ENCODE measurements at places on chromosomes 6 and 20.

DNA sequence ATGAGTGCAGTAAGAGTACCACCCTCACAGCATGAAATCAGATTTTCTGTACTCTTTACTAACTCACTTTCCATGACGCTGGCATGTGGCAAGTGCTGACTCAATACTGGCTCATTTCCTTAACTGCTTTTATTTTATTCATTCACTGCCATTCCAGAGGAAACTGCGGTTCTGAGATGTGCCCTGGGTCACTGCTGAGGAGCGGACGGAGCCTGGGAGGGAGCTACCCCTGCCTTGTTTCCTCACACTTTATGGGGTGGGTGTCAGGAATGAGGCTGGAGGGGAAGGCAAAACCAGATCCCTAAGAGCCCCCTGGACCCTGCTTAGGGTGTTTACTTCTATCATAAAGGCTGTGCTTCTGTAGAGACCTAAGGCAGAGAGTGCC, 14.4 kb downstream of the NT5E start:
- no peak for DNase-seq

GRCh38 chr6:41256383-41256782, 28.2 kb downstream of the TREML4 start:
- DNase-seq = no peak

DNA sequence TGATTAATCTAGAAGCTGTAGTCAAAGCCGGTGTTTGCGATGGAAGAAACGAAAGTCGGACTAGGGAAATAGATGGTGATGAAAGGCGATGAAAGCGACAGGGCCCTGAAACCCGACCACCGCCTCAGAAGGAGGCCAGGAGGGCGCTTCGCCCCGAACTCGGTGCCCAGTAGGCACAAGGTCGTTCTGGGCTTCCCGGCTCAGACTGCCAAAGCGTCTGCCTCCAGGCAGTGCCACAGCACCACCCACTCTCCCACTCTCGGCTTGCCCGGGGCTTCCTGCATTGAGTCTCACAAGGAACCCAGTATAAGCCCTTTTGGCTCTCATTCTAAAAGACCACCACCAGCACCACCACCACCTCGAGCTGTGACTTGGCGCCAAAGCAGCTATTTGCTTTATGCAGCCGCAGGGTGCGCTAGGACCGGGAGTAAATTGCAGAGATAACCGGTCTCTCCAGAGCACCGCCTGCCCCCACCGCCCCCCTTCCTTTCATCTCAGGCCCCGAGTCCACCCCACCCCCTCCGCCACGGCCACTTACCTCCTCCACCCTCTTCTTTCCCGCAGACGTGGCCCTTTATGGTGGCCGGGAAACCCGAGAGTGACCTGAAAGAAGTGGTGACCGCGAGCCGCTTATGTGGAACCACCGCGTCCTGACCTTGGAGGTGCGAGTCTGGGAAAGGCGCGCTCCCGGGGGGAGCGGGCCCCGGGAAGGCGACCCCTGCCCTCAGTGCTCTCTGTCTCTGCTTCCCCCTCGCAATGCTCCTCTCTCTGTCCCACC, 2.4 kb downstream of the TCF21 start:
- DNase-seq = peak; percentile 18

- no peak for DNase-seq
Measured at GRCh38 chr20:63848003-63848911, 13.0 kb upstream of the ABHD16B start.

DNA sequence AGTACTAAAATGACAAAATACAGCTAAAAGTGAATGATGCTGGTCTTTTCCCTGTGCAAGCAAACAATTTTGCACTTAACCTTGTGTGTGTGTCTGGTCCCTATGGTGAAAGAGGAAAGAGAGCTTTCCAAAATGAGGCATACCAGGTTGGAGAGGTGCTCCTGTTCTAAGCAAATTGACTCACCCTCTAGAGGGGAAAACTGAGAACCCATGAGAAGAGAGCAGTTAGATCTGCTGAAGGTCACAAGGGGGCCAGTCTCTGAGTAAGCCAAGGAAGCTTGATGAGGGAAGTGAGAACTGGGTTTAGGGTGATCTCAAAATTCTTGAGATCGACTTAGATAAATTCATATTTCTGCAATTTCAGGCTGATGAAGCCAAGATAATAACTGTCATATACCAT, 157.5 kb upstream of the TBX18 start:
- DNase-seq = no peak

GRCh38 chr6:110033101-110033500, 55.0 kb downstream of the GPR6 start:
- no peak for DNase-seq

- no peak for DNase-seq
Measured at GRCh38 chr6:139354189-139354588, 20.3 kb downstream of the CITED2 start.

DNA sequence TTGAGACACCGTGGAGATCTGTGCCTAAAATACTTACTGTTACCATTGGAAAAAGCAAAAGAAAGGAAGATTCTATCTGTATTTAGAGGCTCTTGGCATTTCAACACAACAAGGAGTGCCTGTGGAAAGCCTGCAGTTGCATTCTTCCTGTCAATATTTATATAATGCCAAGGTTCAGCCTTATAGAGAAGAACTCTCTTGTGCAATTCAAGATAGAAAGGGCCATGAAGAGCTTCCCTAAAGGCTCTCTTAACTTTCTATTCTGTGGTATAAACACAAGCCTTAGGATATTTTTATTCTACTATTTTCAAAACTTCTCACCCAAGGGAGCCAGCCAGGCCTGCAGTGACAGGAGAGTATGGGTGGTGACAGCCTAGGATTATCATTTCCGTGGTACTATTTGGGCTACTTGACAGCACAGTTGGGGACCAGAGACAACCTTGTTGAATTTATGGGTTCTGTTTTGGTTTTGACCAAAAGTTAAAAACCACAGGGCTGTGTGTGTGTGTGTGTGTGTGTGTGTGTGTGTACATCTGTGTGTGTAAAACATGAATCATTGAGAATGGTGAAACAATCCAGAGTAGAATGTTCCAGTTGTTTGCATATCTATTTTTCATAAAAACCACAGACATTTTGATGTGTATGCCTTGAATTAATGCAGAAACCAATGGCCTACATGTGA, 700.9 kb upstream of the SLC35B3 start:
- DNase-seq = no peak

DNA sequence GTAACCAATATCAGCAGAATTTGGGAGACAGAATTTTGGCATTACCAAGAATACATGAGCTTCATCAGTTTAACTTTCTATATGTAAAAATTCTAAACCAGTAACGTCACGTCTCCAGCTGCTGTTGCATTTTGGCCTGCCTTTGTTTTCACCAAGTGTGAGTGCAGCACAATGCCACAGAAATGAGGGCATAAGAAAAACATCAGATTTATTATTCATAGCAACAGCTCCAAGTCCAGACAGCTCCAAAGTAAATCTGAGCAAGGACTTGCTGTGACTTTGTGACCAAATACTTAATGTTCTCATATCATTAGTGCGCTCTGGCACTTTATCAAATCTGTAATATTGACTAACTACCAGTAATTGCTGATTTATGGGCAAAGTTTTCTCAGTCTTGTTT, 11.0 kb upstream of the FBXL4 start:
- DNase-seq = no peak

- DNase-seq = no peak
Measured at GRCh38 chr6:102736941-102737368, 1343.4 kb downstream of the GRIK2 start.

DNA sequence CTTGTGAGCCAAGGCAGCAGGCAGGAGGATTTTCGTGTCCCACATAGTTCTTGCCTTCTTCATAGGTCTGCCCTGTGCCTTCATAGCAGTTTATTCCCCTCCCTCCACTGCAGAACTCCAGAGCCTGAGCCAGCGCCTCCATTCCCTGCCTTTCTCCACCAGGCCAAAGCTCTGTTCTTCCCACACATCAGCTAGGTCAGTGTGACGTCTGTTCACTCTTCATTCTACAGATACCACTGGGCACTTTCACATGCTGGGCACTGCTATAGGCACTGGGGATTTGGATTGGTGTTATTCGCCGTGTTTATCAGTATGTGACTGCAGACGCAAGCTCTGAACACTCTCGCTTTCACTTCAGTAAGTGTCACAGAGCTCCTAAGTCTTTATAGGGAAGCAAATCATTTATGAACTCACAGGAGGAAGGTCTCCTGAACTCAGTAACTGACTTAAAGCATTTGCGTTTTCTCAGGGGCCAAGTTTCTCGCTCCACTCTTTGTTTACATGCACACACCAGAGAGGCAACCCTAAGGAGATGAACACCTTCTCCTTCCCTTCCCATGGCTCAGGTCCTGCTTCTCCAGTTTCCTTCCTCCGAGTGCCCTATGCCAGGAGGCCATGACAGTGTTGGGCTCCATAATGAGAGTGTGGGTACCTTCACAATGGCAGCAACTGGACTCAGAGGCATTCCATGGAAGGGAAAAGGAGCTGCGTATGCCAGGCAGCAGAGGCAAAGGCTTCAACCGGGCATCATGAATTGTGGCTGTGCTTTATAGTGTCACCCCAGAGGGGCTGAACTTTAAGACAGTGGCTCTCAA, 6.3 kb upstream of the APMAP start:
- no peak for DNase-seq

DNA sequence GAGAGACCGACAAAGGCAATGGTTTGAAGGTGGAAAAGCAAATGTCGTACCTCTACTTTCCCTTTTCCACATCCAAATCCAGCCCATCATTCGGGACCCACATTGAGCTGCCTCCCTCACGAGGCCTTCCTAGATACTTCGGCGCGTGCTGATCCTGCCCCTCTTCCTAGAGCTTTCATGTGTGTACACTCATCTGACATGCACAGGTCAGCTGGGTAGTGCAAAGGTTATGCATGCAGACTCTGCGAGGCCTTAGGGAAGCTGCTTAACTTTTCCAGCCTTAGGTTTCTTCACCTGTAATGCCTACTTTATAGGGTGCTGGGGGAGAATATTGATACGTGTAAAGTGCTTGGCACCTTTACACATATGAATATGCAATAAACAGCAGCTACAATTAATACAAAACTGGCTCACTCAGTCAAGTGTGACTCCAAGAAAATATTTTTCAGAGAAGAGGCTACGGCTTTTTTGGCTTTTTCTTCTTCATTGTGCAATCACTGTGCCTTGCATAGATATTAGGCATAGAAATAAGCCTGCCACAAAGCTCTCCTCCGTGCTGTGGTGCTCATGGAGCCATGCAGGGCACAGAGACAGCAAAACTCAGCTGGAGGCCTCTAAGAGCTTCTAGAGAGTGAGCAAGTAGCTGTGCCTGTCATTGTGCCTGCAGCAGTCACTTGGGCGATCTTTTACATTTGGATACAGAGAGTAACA, 3.6 kb upstream of the MANBAL start:
- DNase-seq = no peak
